IPS DF 19.7 (cell line): ENCODE measurements at places on chromosomes 11 and 22.

GRCh38 chr11:81246941-81247340 is 1486.7 kb downstream of the FAM181B start:
- DNase-seq: no peak

- no peak for DNase-seq
Observed at GRCh38 chr11:10294290-10294953, 403 bp upstream of the SBF2 start.

DNA sequence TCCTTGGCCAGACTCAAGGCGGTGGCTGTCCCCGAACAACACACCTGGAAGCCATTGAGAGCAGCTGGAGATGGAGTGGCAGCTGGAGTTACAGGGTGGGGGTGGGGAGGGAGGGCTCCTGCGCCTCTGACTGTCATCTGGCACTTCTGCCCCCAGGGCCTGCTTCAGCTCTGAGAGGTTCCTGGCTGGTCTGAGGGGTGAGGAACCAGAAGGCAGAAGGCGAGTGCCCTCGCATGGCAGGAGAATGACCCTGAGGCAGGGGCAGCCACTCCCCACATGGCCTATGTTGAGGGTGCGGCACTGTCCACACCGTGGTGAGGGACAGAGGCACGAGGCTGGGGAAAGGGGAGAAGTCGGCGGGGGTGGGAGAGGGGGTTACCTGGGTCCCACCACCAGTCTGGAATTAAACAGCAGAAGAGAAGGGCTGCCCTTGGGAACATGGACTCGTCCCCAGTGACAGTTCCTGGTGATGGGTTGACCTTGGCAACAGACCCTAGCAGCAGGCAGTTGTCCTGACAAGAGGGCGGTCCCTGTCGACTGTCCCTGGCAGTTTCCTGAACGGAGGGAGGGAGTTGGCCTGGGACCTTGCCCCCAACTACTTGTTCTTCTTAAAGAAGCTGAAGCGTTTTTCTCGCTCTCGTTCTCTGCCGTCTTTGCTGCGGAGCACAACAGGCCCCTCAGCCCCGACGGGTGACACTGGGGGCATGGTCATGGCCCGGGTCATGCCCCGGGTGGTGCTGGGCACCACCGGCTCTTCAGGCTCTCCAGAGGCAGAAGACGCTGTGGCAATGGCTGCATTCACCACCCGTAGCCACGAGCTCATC is 7.8 kb upstream of the RBM4B start:
- DNase-seq: no peak

- no peak for DNase-seq
Observed at GRCh38 chr11:47377571-47378009, 757 bp downstream of the SPI1 start.

DNA sequence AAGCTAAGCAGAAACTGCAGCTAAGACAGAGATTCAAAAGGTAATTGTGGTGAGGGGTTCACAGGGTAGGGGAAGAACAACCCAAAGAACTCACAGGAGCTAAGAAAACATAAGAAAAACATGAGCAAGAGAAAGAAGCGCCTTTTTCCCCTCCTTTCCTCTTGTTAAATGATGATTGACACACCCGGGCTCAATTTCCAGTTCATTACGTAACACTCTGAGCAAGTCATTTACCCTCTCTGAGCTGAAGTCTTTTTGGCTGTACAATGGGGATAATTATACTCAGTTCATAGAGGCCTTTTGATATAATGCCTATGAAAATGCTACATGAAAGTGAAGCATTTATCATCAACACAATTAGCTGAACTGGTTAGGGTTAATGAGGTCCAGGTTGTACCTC is 17.2 kb downstream of the LRP4 start:
- DNase-seq: no peak

DNA sequence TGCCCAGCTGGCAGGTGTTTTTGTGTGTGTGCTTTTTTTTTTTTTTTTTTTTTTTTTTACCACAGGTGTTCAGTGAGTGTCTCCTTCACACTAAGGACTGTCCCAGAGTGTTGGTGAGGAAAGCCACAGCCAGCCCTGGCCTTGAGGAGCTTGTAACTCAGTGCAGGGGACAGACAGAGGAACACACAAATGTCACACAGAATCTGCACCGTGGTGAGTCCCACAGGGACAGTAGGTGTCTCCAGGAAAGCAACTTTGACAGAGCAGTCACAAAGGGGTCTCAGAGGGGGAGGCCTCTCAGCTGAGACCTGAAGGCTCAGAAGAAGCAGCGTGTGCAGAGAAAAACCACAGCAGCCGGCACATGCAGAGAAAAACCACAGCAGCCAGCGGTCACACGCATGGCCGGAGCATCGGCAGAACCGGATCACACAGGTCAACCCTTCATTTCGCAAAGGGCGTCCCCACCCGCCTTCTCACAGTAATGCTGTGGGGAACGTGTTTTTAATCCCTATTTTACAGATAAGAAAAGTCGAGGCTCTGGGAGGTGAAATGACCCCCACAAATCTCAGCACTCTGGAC is 101.7 kb upstream of the PRR5 start:
- DNase-seq: no peak
